ENCODE measurements at places on chromosomes 1 and 21.

GRCh38 chr1:168453056-168453455 lies 90.7 kb downstream of the XCL2 start:
- DNase-seq = no peak

DNA sequence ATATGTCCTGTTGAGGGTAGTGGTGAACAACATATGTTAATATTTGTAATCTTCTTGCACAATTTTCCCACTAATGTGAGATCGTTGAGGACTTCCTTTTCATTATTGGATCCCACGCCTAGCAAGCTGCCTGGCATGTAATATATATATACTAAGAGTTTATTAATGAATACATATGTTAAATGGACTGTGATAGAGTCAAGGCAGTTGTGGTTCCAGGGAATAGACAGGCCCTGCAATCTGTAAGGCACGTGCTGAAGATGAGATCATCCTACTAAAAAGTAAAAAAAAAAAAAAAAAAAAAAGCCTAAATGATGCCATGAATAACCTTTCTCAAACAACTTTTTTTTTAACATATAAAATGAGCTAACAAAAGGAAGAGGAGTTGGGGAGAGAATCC lies 28.9 kb downstream of the PLPPR5 start:
- DNase-seq = no peak

GRCh38 chr1:47598357-47598756 lies 160.5 kb downstream of the FOXD2 start:
- no peak for DNase-seq

- no peak for DNase-seq
Observed at GRCh38 chr1:109765896-109766615, 2.3 kb upstream of the EPS8L3 start.

- DNase-seq = no peak
Observed at GRCh38 chr1:88191917-88192316, 492.2 kb upstream of the PKN2 start.

DNA sequence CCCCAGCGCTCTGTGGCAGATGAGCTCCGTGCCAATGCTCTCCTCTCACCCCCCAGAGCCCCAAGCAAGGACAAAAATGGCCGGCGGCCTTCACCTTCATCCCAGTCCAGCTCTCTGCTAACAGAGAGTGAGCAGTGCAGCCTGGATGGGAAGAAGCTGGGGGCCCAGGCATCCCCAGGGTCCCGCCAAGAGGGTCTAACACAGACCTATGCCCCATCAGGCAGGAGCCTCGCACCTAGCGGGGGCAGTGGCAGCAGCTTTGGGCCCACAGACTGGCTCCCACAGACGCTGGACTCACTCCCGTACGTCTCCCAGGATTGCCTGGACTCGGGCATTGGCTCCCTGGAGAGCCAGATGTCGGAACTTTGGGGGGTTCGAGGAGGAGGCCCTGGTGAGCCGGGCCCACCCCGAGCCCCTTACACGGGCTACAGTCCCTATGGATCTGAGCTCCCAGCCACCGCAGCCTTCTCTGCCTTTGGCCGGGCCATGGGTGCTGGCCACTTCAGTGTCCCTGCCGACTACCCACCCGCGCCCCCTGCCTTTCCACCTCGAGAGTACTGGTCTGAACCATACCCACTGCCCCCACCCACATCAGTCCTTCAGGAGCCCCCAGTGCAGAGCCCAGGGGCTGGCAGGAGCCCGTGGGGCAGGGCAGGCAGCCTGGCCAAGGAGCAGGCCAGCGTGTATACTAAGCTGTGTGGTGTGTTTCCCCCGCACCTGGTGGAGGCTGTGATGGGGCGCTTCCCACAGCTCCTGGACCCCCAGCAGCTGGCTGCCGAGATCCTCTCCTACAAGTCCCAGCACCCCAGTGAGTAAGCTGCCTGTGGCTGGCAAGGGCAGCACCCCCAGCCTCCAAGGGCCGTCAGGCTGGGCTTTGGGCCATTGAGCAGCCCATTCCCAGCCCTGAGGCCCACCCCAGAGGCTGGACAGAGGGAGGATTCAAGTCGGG lies 8.7 kb downstream of the ZC3H12A start:
- no peak for DNase-seq

DNA sequence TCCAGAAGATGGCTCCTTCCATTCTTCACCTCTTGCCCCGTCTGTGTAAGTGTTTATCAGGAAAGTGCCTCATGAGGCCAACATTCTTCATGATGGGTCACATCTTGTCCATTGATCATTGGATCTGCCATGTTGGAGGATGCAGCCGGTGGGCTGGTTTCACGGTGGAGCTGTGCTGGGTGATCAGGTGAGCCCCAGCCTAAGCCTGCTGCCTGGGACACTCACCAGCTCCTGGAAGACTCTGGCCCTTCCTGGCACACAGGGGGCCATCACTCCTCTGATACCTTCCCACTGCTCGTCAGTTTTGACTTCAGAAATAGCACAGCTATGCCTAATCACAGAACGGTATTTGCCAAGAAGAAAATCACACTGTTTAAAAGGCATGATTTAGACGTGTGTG lies 38.3 kb downstream of the UBASH3A start:
- DNase-seq = no peak

GRCh38 chr1:226365831-226366231 lies 42.1 kb downstream of the PARP1 start:
- DNase-seq = no peak

- no peak for DNase-seq
Observed at GRCh38 chr1:112250892-112251291, 145.1 kb upstream of the CTTNBP2NL start.

DNA sequence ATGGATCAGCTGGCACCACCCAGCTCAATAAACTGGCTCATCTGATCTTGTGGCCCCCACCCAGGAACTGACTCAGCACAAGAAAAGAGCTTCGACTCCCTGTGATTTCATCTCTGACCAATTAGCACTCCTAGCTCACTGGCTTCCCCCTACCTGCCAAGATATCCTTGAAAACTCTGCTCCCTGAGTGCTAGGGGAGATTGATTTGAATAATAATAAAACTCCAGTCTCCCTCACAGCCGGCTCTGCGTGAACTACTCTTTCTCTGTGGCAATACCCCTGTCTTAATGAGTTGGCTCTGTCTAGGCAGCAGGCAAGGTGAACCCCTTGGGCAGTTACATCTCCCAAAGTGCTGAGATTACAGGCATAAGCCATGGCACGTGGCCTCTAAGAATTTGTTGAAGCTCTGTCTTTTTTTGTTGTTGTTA lies 11.8 kb upstream of the RHBDL2 start:
- no peak for DNase-seq

DNA sequence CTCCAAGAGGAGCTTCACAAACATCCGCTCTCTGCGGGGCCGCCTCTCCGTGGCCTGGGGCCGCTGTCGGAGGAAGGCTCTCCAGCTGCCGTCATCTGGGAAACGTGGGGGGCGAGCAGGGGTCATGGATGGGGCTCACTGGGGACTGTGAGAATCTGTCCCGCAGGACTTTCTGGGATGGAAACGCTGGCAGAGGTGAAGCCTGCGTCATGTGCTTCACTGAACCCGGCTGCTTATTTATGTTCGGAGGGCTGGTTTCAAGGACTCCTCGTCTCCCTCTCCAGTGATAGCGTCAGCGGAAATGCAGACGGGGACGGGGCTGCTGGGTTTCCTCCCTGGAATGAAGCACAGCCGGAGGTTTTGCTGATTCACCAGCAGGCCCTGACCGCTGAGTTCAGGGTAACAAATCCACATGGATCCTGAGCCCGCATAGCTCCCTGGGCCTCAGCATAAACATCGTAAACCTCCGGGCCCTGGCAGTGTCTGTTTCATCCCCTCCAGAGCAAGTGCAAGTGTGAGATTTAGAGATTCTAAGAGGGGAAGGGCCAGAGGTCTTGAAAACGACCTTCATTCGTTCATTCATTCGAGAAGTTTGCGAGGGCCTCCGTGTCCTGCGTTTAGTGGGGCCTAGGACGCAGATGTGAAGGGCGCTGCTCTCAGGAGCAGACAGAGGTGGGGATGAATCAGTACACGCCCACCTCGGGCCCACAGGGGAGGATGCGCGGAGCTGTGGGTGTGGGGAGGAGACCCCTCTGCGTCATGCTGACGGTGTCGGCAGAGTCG lies 7.0 kb upstream of the POFUT2 start:
- peak; percentile 35 for DNase-seq

DNA sequence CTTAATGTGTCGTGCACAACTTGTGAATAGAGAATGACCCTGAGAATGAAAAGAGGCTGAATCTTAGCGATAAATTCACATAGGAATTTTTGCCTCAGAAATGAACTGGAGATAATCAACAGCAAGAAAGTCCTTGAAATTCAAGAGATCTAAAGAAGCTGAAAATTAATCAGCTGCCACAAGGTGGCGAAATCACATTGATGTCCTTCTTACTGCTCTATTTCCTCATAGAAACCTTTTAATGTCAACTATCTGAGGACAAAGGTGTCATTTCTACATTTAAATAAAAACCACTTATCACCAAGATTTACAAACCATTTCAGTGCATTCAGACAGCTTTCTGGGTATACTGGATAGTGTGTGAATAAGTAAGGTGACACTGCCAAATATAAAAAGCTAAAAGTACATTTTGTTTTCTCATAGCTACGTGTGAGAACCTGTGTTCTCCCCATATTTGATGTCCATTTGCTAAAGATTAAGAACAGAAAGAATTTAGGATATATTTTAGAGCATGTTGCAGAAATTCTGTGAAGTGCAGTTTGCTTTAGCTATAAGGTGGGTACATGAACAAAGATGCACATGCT lies 485.3 kb upstream of the PTBP2 start:
- peak; percentile 37 for DNase-seq

- DNase-seq = no peak
Observed at GRCh38 chr1:9654834-9655723, 3.5 kb downstream of the PIK3CD start.

- DNase-seq = no peak
Observed at GRCh38 chr1:218383051-218383450, 37.9 kb downstream of the TGFB2 start.

DNA sequence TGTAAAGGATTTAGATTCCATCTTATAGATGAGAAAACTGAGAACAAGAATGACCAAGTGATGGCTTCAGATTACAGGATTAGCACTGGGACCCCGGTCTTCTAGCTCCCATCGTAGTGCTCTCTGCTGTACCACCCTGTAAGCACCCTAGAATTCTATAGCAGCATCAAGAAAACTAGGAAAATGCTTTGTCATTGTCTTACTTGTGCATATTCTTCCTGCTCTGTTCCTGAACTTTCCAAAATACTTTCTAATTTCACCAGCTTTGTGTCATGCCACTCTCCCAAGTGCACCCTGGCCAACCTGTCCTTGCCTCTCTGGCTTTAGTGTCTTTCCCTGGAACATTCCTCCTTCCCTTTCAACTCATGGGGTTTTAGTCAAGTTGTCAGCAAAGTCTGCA lies 6.0 kb upstream of the KLHL20 start:
- no peak for DNase-seq

DNA sequence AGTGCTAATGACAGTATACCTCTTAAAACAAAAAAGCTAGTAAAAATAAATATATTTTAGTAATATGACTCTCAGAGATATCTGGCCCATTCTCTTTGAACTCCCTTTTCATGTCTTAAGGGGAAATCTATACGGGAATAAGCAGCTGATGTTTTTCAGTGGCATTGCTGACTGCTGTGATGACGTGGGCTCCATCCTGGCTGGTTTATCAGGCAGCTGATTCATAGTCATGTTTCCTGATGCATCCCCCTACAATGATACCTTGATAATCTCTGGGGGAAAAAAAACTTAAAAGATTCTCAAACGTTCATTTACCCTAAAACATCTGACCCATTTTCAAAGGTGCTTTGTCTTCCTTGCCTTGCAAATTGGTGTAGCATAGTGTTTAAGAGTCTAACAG lies 53.8 kb downstream of the ABCA4 start:
- DNase-seq = no peak

DNA sequence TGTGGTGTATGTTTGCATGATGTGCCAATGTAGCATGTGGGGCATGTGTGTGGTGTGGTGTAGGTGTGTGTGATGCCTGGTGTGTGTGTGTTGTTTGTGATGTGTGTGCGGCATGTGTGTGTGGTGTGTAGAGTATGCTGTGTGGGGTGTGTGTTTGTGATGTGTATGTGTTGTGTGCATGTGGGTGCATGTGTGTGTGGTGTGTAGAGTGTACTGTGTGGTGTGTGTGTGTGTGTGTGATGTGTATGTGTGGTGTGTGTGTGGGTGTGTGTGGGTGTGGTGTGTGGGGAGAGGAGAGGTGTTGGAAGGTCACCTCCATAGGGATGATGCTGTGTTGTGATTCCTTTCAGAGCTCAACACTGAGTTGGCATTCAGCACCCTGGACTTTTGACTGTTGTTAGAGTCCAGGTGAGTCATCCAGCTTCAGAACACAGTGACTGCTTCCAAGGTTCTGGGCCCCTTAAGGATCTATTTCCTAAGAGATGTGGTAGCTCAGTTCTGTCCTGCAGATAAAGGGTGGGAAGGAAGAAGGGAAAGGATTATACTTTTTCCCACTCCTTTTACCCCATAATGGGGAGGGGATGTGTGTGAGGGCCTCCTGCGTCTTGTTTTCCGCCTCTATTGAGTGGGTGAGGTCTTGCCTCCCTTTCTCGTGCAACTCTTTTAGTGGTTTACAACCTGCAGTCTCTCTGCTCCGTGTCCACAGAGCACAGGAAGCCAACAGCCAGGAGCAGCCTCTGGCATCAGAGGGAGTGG lies 47.6 kb downstream of the RHOU start:
- no peak for DNase-seq

- DNase-seq = peak; percentile 33
Observed at GRCh38 chr1:39574646-39575045, 1.9 kb downstream of the PABPC4 start.

- no peak for DNase-seq
Observed at GRCh38 chr21:35324372-35325220, 275.5 kb upstream of the RUNX1 start.

GRCh38 chr1:61579802-61580201 lies 145.1 kb downstream of the TM2D1 start:
- no peak for DNase-seq

- no peak for DNase-seq
Observed at GRCh38 chr1:98692482-98692881, 31.0 kb downstream of the SNX7 start.

GRCh38 chr1:53410100-53410541 lies 49.1 kb upstream of the DMRTB1 start:
- no peak for DNase-seq

DNA sequence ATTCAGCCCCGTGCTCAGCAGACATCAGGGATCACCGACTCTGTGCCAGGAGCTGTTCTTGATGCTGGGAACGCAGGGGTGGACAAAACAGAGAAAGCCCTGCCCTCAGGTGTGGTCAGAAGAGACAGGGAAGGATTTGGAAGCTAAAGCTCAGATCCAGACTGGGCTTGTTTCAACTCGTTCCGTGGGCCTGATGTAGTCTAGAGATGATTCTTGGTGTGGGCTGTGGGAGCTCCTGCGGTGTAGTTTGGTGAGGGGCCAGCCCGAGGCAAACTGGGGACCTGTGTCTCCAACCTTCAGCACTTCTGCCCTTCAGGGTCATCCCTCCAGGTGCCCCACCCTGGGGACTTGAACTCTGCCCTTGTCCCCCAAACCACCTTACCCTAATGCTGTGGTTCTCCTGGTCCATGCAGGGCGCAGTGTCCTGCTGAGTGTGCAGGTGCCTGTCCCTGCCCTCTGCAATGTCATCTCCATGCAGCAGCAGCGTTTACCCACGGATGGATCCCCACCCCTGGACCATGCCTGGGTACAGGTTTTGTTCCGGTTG lies 17.3 kb upstream of the ABCG1 start:
- DNase-seq = no peak

- no peak for DNase-seq
Observed at GRCh38 chr1:162678439-162678838, 46.2 kb downstream of the DDR2 start.
